ENCODE measurements at places on chromosomes 12 and 14. TPM values are rescaled to one million over a fixed set of nuclear protein-coding genes. Genes with fewer than 3 reads are reported as not detected.

- DNase-seq: no peak
Measured at GRCh38 chr12:89461649-89462612, 62.7 kb downstream of the GALNT4 start.

GRCh38 chr14:84036840-84037239 lies 1493.1 kb upstream of the FLRT2 start:
- DNase-seq: no peak

DNA sequence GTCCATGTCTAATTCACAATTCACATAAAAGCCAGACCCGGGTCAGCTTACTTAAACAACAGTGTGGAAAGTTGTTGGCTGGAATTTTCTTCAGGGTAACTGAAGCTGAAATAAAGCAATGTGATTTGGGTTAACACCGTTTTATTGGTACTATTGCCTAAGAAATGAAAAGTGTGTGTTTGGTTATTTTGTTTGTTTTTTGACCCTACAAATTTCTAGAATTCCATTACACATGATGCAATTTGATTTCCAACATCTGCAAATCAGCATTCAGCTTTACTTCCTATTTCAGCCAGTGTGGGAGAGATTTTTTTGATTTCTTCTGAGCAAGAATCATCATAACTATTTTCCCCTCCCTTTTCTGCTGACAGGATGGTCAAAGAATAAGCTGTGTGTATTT lies 45.7 kb upstream of the CLMN start:
- no peak for DNase-seq

GRCh38 chr12:11545484-11546330 lies 103.8 kb upstream of the ETV6 start:
- no peak for DNase-seq

- no peak for DNase-seq
Measured at GRCh38 chr14:99199846-99200653, 71.9 kb downstream of the BCL11B start.

DNA sequence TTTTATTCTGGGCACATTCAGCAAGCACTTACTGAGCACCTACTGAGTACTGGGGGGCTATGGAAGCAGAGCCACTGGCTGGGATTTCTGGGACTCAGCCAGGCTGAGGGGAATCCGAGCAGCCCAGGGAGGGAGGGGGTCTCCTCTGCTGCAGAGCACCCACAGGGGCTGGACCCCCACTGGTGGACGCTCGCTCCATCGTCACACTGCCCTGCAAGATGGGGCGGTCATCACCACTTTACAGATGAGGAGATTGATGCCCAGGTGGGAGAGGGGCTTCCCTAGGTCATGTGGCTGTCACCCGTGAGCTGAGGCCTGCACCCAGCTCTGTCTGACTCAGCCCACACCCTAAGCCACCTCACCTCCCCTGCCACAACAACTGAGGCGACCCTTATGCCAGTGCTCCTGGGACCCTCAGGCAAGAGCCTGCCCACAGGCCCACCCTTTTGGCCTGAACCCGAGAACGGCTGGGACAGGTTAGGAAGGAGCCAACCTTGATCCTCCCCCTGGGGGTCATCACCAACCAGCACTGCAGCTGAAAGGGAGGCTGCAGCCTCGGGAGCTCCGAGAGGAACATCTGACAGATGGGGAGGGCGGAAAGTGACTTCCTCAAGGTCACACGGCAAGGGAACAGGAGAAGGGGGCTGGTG lies 74.4 kb downstream of the SERPINA3 start:
- no peak for DNase-seq

DNA sequence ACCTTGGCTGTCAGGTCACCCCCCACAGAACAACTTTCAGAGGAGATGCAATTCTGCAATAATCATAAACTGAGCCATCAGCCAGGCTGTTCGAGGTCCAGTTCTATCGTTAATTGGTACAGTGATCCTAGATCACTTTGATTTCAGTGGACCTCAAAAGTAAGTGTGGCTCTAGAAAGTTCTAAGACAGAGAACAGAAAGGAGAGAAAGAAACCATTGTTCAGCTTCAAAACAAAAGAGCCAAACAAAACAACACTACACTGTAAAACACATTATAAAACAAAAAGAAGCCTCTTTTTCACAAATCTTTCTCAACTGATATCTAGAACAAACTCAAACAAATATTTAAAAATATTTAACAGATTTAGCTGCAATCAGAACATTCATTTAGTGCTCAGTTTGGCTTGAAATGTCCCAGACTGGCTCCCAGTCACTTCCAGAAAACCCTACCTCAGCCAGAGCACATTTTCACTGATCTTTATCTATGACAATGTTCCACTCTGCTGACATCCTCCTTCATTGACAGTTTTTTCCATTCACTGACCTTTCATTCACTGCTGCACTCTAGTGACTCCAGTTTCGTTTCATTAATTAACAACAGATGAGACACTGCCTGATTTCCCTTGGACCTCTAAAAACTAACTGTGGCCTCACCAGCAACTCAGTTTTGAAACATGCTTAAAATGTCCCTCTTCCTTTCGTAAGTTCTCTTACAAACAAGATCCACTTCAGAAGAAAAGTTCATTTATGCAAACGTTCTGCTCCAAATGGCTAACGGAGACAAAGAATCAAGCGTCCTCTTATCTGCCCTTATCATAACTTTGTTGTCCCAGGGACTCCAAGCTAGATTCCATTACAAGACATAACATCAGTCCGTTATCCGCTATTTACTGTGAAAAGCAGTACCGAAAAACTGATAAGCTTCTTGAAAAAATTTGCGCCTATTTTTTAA lies 56.8 kb downstream of the DUSP16 start:
- no peak for DNase-seq

DNA sequence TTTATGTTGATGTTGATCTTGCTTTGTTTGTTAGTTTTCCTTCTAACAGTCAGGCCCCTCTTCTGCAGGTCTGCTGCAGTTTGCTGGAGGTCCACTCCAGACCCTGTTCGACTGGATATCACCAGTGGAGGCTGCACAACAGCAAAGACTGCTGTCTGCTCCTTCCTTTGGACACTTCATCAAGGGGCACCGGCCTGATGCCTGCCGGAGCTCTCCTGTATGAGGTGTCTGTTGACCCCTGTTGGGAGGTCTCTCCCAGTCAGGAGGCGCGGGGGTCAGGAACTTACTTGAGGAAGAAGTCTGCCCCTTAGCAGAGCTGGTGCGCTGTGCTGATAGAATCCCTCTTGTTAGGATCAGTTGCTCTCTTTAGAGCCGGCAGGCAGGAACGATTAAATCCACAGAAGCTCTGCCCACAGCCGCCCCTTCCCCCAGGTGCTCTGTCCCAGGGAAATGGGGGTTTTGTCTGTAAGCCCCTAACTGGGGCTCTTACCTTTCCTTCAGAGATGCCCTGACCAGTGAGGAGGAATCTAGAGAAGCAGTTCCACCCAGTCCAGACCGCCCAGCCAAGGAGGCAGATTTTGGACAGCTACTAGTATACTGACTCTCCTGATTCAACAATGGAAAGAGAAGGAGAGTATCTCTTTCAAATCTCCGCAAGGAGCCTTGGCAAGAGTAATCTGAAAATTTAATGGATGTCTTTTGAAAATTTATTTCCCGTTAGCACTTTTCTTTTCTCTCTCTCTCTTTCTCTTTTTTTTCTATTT lies 25.2 kb downstream of the MIA2 start:
- no peak for DNase-seq

DNA sequence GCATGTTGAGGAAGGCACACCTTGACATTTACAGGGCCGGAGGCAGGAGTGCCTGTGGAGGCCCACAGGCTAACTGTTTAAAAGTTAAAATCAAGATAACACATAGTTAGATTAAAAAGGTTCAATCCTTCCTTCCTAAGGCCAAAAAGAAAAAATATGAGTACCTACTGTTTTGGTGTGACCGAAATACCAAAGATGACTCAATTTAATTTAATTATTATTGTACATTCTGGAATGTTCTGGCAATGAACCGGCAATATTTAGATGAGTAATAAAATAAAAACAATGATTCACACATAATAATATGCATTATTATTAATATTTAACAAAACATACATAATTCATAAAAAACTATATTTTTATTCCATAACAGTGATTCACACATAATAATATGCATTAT lies 136.8 kb upstream of the NTF3 start:
- DNase-seq: no peak

- no peak for DNase-seq
Measured at GRCh38 chr14:77880056-77880455, 80.1 kb downstream of the ADCK1 start.

DNA sequence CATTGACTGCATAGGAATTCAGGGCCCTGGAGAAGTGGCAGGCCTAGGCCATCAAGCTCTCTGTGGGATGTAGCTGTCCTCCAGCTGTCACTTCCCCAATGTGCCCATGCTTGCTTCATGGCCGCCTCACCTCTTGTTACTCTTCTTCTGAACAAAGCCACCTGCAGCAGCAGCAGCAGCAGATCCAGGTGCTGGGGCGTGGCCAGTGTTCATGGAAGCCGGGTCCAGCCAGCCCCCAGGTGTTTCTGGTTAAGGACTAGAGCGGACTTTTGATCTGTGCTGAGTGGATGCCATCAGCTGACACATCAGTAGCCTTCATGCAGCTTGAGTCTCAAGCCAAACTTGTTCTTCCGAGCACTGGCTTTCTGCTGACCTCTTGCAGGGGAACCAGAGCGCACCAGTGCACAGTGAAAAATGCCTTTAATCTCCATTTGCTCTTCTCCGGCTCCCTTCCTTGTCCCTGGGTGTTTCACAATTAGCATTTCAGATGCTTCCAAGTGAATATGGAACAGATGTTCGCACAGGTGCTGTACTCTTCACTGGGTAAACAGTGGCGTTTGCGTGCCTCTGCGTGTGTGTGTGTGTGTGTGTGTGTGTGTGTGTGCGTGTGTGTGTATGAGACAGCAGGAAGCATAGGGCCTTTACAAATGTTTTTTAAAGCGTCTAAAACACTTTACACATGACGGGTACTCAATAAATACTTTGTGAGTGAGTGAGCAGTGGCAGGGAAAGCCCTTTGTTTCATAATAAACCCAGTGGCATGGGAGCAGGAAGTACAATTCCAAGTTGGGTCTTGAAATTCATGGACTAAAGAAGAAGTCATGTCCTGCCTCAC lies 20.1 kb downstream of the TPCN1 start:
- peak; percentile 18 for DNase-seq

- DNase-seq: no peak
Measured at GRCh38 chr14:85617791-85618190, 87.8 kb downstream of the FLRT2 start.

GRCh38 chr14:95288672-95289322 lies 30.9 kb downstream of the CLMN start:
- no peak for DNase-seq

DNA sequence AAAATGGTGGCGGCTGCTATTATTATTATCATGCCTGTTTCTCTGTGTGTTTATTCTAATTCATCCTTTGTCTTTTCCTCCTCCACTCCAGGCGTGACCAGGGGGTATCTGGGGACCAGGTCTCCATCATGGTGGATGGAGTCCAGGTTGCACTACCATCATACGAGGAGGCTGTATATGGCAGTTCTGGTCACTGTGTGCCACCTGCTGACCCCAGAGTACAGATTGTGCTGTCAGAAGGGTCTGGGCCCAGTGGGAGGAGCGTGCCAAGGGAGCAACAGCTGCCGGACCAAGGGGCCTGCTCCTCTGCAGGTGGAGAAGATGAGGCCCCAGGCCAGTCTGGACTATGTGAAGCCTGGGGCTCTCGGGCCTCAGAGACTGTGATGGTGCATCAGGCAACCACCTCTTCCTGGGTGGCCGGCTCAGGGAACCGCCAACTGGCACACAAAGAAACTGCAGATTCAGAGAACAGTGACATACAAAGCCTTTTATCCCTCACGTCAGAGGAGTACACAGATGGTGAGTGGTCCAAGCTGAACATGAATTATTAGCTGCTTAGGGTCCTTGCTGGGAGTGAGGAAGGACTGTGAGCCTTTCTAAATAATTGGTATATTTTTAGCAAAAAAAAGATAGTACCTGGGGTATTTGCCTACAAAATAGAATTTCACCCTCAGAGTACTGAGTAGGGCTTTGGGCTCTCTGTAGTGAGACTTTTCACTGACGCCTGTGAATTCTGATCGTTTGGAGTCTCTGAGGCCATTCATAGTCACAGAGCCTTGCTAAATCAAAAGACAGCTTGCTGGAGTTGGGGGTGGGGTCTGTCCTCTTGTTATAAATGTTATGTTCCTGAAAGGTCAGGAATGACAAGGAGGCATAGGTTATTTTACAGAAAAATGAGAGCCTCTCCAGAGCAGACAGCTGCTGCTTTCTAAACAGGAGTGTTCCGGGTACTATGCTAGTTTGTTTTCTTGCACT lies 58.1 kb upstream of the SRSF5 start:
- DNase-seq: no peak

DNA sequence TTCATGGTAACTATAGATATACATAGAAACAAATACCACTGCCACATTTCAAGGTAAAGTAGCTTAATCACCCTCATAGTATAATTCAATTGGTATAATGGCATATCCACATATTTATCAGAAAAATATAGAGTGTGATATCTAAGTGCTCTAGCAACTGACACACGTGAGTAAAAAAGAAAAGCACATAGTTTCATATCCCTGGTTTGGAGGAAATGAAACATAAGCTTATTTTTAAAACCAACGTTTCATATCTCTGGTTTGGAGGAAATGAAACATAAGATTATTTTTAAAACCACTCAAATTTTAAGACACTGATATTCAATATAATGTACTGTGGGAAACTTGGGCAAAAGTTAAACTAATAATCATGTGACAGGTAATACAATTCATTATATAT lies 2.1 kb downstream of the OR6C70 start:
- no peak for DNase-seq

- no peak for DNase-seq
Measured at GRCh38 chr12:93287149-93287548, 90.6 kb upstream of the NUDT4 start.

DNA sequence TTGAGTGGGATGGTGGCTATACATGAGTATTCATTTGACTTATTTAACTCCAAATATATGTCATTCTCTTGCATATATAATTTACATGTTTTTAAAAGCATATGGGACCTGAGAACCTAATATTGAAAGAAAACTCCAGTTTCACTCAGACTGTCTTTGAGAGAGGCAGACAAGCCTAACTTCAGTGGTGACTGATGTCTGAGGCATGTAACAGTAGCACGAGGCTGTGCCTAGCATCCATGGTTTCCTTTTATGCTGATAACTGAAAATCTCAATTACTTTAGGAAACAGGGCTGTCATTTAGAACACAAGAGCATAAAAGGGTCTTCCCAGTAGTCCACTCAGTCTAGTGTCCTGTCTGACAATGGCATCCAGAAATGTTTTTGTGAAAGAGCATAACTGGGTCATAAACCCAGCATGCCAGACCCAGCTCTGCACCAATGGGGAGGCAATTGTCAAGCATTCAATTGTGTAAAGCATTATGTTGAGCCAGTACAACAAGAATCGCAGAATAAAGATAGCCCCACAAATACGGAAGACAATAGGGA lies 24.3 kb downstream of the MAPK1IP1L start:
- no peak for DNase-seq

ZNF26 gene
- 5.0 TPM for total RNA-seq

DENR gene
- total RNA-seq: 26.5 TPM

SLC2A13 gene
- 16.3 TPM for total RNA-seq

GMFB gene
- total RNA-seq: 32.7 TPM
